ENCODE measurements at places on chromosomes 7 and 10.

- DNase-seq: no peak
Measured at GRCh38 chr7:24290004-24290641, 6.1 kb downstream of the NPY start.

DNA sequence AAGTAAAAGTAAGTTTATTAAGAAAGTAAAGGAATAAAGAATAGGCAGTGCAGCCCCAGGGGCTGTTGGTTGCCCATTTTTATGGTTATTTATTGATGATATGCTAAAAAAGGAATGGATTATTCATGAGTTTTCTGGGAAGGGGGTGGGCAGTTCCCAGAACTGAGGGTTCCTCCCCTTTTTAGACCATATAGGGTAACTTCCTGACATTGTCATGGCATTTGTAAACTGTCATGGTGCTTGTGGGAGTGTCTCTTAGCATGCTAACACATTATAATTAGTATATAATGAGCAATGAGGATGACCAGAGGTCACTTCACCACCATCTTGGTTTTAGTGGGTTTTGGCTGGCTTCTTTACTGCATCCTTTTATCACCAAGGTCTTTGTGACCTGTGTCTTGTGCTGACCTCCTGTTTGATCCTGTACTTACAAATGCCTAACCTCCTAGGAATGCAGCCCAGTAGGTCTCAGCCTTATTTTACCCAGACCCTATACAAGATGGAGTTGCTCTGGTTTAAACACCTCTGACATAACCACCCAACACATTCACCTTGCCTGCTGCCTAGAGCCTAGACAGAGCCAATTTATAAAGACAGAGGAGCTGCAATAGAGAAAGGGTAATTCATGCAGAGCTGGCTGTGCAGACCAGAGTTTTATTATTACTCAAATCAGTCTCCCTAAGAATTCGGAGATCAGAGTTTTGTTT lies 10.9 kb upstream of the ERCC6 start:
- no peak for DNase-seq

DNA sequence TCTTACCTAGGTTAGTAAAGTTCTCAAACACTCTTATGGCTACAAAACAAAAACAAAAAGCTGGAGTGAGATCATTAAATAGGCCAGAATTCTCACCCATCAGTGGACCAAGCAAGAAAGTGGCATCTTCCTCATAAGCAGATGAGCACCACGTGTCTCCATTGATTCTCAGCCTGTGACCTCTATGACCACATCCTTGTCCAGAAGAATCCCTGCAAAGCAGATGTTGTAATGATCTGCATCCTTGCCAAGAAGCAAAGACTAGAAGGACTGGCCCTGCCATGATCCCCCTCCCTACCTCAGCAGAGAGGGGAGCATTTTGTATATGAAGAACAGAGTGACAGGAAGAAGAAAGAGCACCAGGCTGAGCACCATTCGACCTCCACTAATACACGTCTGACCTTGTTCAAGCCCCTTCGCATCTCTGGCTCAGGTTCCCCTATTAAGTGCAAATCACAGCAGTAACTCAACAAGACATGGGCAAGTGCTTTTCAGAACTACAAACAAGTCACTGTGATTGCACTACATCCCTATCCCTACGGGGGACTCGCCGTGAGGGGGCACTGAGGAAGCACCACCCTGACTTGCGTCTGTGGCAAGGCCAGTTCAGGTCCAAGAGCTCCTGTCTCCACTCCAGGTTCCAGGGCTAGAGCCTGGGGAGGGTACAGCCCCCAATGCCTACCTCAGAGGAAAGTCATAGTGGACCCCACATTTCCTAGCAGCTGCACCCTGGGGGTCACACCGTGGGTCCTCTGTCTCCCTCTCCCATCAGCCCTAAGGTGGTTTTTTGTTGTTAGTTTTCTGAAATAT lies 22.2 kb upstream of the RASSF4 start:
- no peak for DNase-seq

DNA sequence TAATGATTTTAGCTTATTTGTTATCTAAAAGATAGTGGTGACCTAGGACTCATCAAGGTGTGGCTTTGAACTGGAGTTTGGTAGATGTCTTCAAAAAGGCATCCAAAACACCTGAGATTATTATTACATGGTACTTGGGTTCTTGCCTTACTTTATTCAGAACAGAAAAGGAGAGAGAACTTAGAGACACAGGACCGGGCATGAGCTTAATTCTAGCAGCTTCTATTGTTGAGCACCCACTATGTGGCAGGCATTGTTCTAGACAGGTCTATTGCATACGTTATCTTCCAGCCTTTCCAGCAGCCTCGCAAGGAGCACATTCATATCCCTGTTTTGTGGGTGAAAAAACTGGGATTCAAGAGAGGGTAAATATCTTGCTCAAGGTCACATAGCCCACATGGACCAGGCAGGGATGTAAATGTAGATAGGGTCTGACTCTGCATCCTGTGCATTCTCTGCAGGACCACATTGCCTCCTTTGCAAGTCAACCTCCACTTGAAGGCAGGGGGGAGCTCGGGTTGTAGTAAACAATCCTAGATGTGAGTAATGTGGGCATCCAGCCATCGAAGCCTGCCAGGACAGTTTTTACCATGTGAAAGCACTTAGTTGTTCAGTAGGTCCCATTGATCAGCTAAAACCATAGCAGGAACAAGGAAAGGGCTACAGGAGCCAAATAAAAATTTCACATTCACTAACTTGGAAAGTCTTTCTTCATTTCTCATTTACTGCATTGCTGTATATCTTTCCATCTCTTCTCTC lies 551.4 kb downstream of the LRMDA start:
- no peak for DNase-seq

GRCh38 chr7:100173806-100174495 lies 3.2 kb downstream of the GPC2 start:
- no peak for DNase-seq

- no peak for DNase-seq
Measured at GRCh38 chr10:102222797-102223196, 3.3 kb upstream of the ELOVL3 start.

Data from BJ (cell line).